Stimulated activated CD4-positive, alpha-beta T cell treated with anti-CD3 and anti-CD28 coated beads, Interleukin-1b, Interleukin-23, amount 100 ng/mL, for 1 hour (primary cell): ENCODE measurements at places on chromosomes 6 and 20.

DNA sequence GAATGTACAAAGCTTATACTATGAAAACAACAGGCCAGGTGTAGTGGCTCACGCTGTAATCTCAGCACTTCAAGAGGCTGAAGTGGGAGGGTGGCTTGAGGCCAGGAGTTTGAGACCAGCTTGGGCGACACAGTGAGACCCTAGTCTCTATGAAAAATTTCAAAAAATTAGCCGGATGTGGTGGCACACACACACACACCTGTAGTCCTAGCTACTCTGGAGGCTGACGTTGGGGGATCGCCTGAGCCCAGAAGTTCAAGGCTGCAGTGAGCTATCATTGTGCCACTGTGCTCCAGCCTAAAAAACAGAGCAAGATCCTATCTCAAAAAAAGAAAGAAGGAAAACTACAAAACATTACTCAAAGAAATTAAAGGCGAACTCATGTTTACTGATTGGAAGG is 7.3 kb upstream of the ASF1A start:
- no peak for DNase-seq

- no peak for DNase-seq
Observed at GRCh38 chr6:138891255-138891986, 95.5 kb downstream of the ECT2L start.

DNA sequence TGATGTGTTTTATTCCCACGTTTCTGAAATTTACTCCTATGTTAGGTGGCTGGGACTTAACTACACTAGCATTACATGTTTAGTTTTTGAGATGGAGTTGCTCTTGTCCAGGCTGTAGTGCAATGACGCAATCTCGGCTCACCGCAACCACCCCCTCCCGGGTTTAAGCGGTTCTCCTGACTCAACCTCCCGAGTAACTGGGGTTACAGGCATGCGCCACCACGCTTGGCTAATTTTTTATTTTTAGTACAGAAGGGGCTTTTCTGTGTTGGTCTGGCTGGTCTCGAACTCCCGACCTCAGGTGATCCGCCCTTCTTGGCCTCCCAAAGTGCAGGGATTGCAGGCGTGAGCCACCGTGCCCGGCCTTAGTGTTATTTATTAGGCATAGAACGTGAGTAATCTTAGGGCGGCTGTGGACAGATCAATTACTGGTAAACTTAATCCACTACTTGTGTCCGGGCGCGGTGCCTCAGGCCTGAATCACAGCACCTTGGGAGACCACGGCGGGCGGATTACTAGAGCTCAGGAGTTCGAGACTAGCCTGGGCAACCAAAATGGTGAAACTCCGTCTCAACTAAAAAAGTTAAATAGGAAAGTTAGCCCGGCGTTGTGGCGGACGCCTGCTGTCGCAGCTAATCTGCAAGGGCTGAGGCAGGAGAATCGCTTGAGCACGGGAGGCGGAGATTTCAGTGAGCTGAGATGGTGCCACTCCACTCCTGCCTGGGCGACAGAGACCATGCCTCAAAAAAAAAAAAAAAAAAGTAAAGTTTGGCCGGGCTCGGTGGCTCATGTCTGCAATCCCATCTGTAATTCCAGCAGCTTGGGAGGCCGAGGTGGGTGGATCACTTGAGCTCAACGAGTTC is 123.7 kb upstream of the BTN3A2 start:
- no peak for DNase-seq

DNA sequence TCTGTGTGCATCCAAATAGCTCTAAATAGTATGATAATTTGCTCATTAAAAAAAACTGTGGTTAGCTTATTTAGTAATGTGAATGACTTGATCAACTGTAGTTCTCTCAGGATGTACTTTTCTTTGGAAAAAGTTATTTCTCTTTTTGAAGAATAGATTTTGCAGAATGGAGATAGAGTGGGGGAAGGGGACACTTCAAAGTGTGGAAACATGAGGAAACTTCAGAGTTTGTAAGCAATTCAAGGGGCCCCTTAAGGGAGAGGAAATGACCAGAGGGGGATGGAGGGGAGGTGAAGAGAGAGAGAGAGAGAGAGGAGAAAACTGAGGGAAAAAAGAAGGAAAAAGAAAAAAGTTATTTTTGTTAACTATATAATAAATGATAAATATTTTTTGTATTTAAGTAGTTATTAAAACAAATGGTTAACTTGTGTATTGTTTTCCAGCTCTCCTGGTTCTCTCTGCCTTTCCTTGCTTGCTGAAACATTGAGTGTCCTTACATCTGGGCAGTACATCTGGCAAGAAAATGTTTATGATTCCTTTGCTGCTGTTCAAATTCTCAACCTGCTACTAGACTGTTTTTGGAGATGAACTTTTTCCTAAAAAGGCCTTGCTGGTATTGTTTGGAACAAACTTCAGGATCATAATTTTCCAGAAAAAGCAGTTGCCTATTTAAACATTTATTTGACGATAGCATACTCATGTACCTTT is 497.5 kb upstream of the CITED2 start:
- DNase-seq, result no peak

DNA sequence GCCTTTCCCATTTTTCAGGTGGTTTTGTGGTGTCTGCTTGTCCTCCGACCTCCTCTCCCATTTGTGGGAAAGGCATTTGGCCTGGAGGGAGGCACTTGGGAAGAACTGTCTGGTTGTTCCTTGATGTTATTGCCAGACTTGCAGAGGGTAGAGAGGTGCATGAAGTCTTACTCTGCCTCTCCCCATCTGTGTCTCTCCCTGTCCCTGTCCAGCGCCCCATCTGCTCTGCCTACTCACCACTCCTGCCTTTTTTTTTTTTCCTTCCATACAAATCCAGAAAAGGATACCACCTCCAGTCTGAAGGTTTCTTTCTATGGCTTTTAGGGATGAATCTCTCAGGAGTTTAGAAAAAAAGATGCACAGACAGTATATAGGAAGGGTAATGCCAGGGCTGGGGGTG is 19.8 kb downstream of the PPARD start:
- DNase-seq, result no peak

DNA sequence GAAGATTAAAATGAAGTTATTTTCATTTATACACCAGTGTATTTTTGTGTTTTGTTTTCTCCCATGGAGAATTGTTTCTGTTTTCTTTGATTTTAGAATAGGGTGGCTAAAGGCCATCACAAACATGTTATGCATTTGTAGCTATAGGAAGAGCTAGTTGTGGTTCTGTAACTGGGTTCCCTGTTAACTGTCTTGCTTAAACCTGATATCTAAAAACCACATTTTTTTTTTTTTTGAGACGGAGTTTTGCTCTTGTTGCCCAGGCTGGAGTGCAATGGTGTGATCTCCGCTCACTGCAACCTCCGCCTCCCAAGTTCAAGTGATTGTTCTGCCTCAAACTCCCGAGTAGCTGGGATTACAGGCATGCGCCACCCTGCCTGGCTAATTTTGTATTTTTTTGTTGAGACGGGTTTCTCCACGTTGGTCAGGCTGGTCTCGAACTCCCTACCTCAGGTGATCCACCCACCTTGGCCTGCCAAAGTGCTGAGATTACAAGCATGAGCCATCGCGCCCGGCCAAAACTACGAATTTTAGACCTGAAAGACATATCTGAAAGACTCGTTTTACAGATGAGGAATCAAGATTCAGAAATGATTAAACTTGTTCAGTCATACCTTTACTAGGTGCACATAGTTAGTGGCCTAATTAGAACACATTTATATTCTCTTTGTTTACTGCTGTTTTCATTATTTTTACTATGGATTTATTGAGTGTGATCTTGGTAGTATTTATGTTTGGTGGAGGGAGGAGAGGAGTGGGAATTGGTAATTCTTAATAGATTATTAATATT is 18.0 kb downstream of the SCAF8 start:
- no peak for DNase-seq

DNA sequence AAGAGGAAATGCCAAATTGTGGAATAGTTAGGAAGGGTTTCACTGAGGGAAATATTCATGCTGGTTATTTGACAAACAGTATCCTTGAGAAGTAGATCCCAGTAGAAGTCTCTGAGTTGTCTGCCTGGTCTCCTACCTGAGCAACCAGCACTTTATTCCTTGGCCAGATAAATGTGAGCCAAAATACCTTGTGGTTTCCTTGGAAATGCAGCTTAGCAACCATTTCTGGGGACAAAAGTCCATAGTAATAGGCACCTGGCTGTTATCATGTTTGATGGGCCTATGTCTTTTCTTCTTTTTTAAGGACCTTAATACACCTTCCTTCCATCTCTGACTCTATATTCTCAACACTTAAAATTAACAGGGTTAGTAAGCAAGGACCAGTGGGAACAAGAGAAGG is 217.1 kb upstream of the MARCKS start:
- no peak for DNase-seq

DNA sequence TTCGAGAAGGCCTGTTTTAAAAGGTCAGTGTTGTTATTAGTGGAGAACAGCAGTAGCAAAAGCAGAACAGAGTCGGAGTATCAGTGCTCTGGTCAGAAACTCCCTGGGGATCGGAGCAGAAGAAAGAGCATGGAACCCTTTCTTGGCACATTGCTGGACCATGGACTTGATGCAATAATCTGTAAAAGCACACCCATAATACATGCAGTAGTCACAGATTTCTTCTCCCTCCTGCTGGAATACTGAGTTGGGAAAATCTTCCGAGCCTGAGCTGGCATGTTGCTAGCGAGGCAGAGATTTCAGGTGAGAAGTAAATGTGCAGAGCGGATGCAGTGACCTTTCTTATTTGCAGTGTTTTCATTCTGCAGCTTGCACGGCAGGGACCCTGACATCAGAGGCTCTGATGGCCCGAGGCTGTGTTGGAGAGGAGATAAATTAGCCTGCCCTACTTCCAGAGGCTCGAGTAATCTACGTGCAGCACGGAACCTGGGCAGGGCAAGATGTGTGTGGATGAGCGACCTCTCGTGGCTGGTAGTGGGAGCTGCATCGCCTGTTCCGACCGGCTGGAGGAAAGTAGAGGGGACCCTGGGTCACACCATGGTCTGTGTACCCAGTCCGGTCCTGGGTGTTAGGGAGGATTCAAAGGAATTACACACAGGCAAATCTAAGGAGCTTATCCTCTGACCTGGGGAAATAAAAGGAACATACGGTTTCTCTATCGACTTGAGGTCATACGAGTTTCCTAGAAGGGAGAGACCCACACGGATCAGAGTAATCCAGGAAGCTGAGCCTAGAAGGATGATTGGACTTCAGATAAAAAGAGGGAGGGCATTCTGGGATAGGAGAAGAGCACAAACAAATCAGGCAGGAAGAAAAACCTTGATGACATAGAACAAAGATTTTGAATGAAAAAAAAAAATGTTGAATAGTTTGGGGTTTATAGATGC is 137.0 kb upstream of the STMND1 start:
- no peak for DNase-seq

DNA sequence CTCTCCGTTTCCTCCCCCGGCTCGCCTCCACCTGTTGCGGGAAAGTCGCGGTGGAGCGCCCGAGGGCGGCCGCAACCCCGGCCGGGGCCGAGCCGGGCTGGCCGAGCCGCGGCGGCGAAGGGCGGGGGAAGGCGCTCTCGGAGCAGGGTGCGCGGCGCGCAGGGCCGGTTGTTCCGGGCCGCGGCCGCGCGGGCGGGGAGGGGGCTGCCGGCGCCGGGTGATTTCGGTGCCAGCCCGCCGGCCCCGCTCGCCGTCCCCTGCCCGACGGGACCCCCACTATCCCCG is 235 bp downstream of the MAP7 start:
- no peak for DNase-seq

DNA sequence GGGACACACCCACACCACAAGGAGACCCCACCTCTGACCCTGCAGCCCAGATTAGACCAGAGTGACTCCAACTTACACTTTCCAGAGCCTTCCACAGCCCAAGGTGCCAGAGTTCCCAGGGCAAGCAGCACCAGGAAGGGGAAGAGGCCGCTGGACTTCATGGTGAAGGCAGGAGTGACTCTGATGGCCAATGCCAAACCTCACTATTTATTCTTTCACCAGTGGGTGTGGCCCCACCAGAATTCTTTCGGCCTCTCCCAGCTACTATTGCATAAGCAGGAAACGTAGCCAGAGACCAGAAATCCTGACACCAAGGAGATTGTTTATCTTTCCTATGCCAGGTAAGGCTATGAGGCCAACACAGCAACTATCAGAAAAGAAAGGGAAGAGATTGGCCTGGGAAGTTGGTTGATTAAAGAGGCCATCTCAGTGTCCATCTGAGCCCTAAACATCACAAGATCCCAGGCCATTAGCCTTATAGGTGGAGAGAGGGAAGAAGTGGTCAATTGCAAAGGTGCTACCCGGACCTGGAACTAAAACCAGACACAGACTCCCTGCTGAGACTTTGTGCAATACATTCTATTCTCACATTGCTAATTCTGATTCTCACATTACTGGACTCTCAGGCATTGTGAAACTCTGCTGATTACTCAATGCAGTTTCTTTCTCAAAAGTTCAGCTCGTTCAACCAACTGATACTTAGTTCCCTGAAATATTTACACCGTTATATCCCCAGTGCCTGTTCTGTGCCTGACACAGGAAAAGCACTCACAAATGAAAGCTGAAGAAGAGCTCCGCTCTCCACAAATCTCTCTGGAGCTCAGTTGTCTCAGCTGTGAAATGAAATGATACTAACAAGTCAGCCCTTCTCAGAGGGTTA is at the start of gene SLPI:
SLPI (minus strand) TSS at position 182 of the 880 bp plus-strand sequence; CDS start at position 161, 21 bp downstream.
- DNase-seq, result no peak
